Stimulated activated CD8-positive, alpha-beta memory T cell treated with anti-CD3 and anti-CD28 coated beads, Interleukin-7, amount 100 ng/mL, for 1 hour (primary cell): ENCODE measurements at places on chromosomes 12 and 14.

DNA sequence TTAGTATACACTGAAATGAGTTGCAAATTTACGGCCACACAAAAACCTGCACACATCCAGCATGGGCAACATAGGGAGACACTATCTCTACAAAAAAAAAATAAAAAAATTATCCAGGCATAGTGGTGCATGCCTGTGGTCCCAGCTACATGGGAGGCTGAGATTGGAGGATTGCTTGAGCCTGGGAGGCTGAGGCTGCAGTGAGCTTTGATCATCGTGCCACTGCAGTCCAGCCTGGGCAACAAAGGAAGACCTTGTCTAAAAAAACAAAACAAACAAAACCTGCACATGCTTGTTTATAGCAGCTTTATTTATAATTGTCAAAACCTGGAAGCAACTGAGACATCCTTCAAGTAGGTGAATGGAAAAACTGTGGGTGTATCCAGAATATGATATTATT, 4.9 kb upstream of the TOMM20L start:
- DNase-seq = no peak

DNA sequence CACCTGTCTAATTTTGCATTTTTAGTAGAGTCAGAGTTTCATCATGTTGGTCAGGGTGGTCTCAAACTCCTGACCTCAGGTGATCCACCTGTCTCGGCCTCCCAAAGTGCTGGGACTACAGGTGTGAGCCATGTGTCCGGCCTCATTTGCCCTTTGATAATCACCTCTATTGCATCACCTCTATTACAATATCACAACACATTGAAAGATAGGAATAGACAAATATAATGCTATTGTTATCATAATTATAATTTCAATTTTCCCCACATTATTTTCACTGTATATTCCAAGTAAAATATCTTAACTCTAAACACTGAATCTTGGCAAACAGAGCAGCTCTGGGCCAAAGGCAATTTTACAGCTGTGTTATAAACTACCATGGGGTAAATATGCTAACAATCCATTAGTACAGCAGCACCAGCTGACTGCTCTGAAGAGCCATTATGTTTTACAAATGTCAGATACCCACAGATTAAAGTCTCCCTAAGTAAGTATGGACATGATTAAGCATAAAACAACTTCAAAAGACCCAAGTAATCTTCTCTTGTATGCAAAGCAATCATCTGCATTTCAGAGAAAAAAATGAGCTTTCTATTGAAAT, 173.2 kb downstream of the MED13L start:
- DNase-seq = no peak

DNA sequence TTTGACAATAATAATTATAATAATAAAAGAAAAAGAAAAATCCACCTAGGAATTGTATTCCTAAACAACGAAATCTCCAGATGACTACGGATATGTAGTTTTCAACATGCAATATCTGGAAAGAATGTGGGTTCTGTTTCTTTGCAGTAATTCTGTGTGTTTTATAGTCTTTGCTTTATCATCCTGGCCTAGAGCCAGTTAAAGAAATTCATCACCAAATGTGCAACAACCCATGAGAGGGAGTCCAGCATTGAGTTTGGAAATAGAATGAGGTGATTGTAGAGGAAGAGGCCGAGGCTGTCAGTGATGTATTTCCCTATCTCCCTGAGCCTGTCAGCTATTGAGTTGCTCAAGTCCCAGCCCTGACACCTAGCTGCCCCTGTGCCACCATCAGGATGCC, 200.5 kb upstream of the DCN start:
- DNase-seq = no peak

- DNase-seq = no peak
Measured at GRCh38 chr12:26471560-26471959, 276.2 kb downstream of the SSPN start.

DNA sequence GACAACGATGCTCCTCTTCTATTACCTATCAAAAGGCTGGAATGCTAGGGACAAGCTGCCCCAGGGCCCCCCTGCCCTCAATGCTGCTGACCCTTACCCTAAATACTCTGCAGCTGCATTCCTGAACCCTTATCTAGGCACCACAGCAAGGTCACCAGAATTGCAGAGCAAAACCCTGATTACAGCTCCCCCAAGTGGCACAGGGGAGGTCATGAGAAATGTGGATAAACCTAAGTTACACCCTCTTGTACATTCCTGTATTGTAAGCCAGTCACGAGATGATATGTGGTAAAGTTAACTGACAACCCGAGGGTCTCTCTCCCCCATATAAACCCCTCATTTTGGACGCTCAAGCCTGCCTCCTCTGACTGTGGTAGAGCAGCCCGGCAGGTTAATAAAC, 411.8 kb upstream of the STXBP6 start:
- DNase-seq = no peak

DNA sequence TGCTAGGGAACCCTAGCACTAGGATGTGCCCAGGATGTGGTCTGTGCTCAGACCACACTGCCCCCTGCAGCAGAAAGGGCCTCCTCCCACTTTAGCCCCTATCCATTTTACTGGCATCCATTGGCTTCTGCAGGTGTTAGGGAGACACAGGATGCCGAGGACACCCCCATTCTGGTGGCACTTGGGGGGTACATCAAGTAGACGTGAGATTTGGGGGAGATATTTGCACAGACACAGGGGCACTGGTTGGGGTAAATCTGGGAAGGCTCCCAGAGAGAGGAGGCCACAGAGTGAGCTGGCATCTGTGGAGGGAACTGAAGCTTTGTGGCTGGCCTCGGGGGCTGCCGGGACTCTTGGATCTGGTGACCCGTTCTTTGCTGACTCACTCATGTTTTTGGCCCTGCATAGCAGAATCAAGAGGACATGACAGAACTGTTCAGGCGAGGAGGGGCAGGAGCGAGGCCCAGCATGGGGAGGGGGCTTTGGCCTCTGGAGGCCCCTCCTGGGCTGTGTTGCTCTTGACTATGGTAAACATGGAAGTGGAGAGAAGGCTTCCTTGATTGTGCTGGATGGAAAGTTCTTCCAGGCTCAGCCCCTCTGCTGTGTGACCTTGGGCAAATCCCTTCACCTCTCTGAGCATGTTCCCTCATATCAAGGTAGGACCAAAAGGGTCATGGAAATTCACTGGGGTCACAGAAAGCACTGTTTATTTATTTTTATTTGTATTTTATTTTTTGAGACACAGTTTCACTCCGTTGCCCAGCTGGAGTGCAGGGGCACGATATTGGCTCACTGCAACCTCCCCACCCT, 1.8 kb downstream of the PLBD2 start:
- no peak for DNase-seq

GRCh38 chr12:46445093-46445492, 72.5 kb upstream of the SLC38A2 start:
- no peak for DNase-seq

- no peak for DNase-seq
Measured at GRCh38 chr14:53389202-53389601, 236.1 kb upstream of the DDHD1 start.

DNA sequence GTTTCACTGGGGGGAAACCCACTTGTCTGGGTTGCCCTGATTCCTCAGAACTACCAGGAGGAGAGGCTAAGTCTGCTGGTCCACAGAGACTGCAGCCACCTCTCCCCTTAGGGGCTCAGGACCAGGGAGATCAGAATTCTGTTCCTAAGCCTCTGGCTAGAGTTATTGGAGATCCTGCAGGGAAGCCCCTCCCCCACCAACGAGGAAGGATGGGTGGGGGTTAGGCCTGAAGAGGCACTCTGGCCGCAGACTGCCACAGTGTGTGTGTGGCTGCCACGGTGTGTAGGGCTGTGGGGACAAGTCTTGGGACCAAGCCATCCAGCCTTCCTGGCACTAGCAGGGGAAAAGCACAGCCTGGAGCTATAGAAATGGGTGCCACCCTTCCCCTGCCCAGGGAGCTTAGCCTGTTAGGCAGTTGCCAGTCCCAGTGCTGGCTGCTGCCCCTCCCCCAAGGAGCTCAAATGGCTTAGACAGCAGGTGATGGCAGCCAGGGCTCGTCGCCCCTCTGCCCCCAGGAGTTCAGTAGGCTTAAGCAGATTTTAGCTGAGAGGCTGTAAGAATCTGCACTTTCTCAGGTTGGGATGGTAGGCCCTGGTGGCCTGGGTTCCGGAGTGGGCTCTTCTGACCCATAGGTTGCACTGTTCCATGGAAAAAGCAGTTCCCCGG, 107.7 kb downstream of the ERGIC2 start:
- no peak for DNase-seq

DNA sequence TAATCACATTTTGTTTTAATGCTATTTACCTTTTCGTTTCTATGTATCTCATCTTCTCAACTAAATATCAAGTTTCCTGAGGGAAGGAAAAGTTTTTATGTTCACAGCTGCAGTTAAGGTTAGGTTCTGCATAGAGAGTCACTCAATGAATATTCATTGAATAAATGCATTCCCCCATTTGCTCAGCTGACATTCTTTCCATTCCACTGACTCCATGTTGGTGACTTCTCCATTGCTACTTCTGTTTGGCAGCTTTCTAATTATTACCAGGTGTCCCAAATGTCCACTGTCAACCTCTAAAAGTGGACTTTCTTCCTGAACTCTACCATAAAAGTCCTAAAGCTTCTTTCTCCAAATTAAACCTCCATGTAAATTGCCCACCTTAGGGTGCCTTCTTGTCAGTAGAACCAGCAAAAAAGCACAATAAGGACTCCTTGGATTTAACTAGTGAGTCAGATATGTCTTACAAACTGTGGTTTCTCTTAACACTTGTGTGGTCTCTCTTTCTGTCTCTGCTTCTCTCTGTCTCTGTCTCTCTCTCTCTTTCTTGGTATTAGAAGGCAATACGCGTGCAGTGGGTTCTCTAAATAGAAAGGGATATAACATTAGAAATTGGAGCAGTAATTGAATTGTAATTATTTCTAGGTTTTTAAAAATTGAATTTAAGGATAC, 85.9 kb downstream of the TMEM117 start:
- DNase-seq = no peak

GRCh38 chr14:37140176-37140575, 32.2 kb downstream of the SLC25A21 start:
- no peak for DNase-seq

- DNase-seq = no peak
Measured at GRCh38 chr12:77025782-77026314, 39.5 kb downstream of the E2F7 start.

DNA sequence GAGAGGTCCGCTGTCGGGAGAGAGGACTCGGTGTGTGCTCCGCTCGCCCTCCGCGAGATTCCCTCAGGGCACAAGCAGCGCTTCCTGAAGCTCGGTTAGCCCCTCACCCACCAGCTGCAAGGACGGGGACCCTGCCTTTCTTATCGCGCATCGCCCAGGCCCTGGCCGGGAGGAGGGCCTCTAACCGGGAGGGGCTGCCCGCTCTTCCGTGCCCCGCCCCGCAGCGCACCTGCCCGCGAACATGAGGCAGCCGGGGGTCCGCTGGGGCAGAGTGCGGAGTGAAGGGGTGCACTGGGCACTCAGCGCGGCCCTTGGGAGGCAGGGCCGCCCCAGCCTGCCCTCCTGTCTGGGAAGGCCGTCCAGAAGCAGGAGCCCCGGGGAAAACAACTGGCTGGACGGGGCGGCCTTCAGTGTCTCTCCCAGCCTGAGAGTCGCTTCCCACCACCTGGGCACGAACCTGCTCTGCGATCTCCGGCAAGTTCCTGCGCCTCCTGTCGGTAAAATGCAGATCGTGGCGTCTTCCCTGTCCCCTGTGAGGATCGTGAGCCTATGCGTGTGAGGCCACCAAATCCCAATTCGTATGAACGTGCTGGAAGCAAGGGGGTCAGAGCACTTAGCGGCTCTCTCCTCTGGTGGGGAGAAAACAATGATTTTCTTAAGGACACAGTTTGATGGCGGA, 28.0 kb upstream of the ADIPOR2 start:
- DNase-seq = no peak

GRCh38 chr12:116319233-116319897, 41.9 kb upstream of the MED13L start:
- DNase-seq = no peak

- no peak for DNase-seq
Measured at GRCh38 chr12:105334582-105334981, 4.1 kb downstream of the C12orf75 start.

GRCh38 chr12:45464699-45465098, 248.8 kb downstream of the ANO6 start:
- DNase-seq = no peak

DNA sequence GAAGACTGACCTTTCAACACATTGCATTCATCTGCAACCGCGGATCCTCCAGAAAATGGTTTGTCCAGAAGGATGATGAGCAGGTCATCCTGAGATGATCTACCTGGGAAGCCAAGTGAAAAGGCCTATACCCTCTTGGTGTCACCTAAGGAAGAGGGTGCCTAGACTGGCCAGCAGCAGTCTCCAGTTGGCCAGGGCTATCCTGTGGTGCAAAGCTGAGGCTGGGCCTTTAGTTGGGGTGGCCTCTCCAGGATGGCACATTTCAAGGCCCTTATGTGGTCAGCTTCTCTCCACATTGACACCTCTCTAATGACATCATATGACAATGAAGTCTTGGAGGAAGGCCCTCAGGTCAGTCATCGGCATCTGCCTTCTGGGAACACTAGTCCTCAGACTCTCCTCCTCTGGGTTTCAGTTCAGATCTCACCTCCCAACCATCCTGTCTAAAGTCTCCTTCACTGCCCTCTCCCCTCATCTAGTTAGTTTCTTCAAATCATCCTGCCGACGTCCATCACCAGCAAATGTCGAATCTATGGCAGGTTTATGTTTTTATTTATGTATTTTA, 3.3 kb upstream of the SLC22A17 start:
- DNase-seq = no peak

GRCh38 chr14:102878970-102879460, 43.4 kb upstream of the AMN start:
- DNase-seq = no peak

- no peak for DNase-seq
Measured at GRCh38 chr12:93243689-93244513, 133.8 kb upstream of the NUDT4 start.

DNA sequence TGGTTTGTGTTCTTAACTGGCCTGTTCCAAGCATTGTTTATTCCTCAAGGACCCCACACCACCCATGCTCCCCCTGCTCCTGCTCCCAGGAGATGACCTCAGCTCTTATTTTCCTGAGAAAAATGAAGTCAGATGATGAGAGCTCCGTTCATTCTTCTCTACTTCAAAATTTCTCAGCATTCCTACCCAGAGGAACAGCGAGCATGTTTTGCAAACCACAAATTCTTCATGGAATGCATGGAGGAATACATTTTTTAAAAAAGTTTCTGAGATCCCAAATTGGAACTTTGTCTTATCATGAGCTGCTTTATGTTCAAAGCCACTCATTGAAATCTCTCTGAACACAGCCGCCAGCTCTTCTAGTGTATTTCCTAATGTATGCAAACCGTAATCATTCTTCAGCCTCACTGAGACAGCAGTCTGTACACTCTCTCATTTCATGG, 44.9 kb downstream of the SYNE2 start:
- no peak for DNase-seq

DNA sequence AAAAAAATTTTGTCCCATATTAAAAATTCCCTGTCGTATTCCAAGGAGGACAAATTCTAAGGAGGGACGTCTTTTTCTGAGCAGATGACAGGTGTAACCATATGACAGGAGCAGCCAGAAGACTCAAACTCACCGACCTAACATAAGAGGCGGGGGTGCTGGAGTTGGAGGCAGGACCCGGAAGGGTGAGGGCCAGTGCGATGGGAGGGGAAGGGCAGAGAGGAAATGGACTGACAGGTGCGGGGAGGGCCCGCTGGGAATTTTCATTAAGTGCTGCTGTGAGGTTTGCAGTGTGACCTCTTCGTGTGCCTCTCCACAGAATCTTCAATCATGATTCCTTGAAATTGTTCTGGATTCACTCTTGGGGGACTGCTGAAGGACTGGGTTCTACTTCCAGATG, 189.4 kb downstream of the NTF3 start:
- DNase-seq = no peak

- no peak for DNase-seq
Measured at GRCh38 chr12:77500089-77500488, 330.6 kb upstream of the NAV3 start.

GRCh38 chr12:120429368-120429767, 8.5 kb upstream of the COX6A1 start:
- DNase-seq = no peak
